ENCODE measurements at places on chromosomes 4 and X.

GRCh38 chr4:155005395-155006090, 202.9 kb upstream of the NPY2R start:
- DNase-seq: no peak

- DNase-seq: no peak
Observed at GRCh38 chr4:169644802-169645201, 24.4 kb downstream of the CLCN3 start.

DNA sequence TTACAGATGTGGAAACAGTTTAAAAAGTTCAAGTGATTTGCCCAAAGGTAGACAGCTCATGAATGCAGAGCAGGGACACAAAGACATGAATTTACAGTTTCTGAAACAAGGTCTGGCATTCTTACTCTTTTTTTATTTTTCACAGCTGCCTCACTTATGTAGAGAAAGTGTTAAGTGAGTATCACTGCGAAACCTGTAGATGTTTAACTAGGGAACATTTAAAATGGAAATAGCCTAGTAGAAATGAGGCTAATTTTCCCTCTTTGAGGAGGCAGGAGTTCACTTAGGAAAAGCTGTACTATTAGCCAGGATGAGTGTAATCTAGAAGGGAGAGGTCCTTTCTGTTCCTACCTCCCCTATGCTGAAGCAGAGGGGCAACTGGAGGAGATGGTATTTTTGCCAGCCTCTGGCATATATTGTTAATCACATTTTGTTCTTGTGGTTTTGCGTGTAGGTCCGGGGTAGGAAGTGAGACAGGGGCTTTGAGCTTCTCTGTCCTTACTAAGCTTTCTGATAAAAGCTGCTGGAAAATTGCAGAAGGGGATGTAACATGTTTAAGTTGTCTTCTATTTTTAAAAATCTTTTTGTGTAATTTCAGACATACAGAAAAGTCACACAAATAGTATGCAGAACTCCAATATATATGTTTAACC, 492.8 kb upstream of the NR3C2 start:
- DNase-seq: no peak

DNA sequence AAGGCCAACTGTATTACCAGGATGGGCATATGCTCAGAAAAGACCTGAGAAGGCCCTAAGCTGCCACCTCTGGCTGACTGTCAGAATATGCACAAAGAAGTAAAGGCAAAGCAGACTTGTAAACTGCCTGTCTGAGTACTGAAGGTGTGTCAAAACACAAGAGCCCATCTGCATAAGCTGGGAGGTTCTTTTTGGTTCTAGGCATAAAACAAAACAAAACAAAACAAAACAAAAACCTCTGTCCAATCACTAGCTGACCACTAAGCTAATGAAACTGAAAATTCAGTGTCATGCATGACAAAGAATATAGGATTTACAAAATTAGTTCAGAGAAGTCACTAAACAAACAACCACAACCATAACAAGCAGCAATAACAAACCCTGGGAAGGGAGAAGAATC, 20.6 kb downstream of the SH3D19 start:
- no peak for DNase-seq

All from stimulated activated CD4-positive, alpha-beta T cell treated with anti-CD3 and anti-CD28 coated beads, Interleukin-4, amount 100 ng/mL, for 24 hours (primary cell).